CD4-positive, alpha-beta memory T cell (primary cell): ENCODE measurements at places on chromosomes 12 and 14.

- DNase-seq: peak; percentile 58
Observed at GRCh38 chr12:89756585-89757398, 48.2 kb upstream of the ATP2B1 start.

GRCh38 chr14:30790827-30791226 lies 83.5 kb upstream of the COCH start:
- no peak for DNase-seq

GRCh38 chr12:107284692-107285091 lies 191.3 kb upstream of the CRY1 start:
- no peak for DNase-seq

DNA sequence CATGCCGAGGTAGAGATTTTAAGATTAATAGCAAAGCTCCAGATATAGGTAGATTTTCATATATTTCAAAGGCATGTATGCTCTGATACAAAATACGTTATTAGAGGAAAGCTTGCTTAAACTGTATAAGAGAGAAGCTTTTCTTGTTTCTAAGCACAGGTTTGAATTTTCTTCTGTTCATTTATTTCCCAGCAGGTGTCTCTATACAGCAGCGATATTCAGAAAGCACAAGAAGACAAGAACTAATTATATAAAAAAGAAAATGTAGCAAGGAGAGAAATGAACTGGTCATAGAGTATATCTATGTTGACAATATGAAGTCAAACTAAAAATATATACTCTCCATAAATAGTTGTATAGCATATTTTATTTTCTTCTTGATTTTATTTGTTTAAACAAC lies 307.4 kb upstream of the NOVA1 start:
- DNase-seq: no peak

DNA sequence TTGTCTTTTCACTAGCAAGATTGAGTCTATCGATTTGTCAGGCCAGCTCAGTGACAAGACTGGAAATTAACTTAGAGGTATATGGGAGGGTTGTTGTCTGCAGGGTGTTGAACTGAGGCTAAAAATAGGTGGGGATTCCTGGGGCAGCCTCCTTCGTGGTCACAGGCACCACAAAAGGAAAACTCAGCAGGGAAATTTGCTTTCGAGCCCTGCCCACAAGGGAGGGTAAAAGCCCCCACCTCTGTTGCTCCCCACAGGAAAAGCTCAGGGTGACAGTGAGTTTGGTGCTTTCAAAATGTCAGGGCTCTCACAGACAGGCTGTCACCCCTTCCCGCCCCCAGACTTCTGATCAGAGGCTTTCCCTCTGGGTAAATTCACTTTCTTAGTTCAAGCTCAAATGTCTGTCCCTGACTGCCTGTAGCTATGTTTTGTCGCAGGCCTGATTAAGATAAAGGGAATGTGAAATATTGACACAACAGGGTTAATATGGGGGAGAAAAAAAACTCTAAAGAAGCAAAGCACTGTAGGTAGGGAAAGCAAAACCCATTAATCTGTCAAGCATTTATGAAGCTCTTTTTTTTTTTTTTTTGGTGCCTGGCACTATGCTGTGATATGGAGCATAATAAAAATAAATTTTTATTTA lies 11.7 kb upstream of the NFKBIA start:
- peak; percentile 54 for DNase-seq

DNA sequence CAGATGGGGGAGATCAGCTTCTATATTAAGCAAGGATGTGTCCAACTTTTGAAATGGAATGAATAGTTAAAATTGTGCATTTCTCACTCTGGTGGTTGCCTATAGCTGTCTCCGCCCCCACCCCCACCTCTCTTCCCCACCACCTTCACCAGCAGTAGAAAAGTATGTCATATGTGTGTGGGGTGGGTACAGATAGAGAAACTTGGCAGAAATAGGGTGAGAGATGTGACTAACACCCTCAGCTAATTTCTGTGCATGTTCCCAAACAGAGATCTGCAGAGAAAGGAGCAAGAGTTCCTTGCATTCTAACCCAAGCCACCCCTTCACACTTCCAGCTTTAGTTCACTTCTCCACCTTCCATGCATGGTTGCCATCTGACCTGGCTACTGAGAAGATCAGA lies 980.1 kb downstream of the NRXN3 start:
- no peak for DNase-seq

DNA sequence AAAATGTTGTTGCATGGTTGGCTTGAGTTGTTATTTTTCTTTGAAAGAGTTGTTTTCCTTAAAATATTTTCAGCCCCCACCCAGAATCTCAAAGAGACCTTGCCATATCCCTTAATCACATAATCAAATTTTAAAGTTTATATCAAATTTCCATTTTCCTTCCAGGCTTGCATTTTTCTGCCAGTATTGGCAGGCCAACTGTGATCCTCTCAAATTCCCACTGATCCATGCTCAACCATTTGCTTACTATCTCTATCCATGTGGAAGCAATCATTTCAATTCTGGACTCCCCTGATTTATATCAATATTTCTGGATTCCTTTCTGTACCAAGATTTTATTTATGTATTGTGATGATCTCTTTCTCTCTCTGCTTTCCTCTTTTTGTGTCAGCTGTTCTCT lies 64.2 kb upstream of the PYGL start:
- no peak for DNase-seq
